ENCODE measurements at places on chromosomes 16 and 17. TPM values are rescaled to one million over a fixed set of nuclear protein-coding genes. Genes with fewer than 3 reads are reported as not detected.

The INCA1 gene
- total RNA-seq = 0.85 TPM

The ZPBP2 gene
- not detected for total RNA-seq

The HASPIN gene
- total RNA-seq = 0.44 TPM

The CHD3 gene
- 31.3 TPM for total RNA-seq

The CD300A gene
- total RNA-seq = 1.9 TPM

The SLC13A5 gene
- total RNA-seq = not detected

The TK1 gene
- 2.0 TPM for total RNA-seq

The GNGT2 gene
- not detected for total RNA-seq

The NAT9 gene
- total RNA-seq = 19.6 TPM

The CLEC18B gene
- not detected for total RNA-seq

The IGF2BP1 gene
- not detected for total RNA-seq

The SF3B3 gene
- 86.1 TPM for total RNA-seq

The CORO1A gene
- 72.6 TPM for total RNA-seq

The OR4D1 gene
- not detected for total RNA-seq

The CD300LG gene
- total RNA-seq = 29.5 TPM

The MTSS2 gene
- total RNA-seq = 5.4 TPM

The CCL1 gene
- not detected for total RNA-seq

The EFCAB5 gene
- total RNA-seq = not detected

The MMP28 gene
- 39.6 TPM for total RNA-seq

The ABCC11 gene
- not detected for total RNA-seq

The KRTAP2-1 gene
- not detected for total RNA-seq

The SOX9 gene
- 2.4 TPM for total RNA-seq

The DRC3 gene
- 1.3 TPM for total RNA-seq

The PHF12 gene
- 38.1 TPM for total RNA-seq

All from subcutaneous adipose tissue (tissue), 4 donors.